Caki2 (cell line): ENCODE measurements at places on chromosomes 6 and 20.

DNA sequence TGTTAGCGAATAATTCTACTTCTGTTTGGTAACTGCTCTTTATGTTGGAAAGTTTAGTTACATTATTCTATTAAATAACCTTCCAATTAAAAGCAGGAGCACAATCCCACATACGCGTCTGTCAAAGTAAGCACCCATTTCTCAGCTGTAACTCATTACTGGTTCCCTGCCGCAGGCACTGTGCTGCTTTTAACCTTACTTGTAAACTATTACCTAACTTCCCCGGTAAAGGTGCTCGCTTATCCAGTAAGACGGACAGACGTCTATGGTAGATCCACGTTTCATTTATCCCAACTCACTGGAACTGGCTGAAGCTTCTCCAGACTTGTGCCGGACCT is 529 bp upstream of the ENPP4 start:
- DNase-seq: no peak

DNA sequence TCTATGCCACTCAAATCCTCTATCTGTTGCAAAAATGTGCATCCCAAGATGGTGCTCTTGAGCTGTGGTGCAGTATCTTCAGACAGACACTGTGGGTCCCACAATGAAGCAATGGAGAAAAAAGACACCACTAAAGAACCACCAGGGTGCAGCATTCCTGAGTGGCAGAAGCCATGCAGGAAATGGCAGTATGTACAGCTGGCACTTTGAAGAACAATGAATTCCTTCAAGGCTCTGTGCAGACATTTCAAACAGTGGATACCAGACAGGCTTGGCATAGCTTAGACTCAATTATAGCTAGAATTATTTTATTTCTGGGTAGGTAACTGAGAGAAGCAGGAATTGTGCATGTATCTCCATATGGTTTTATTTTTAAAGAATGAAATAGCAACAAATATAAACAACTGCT is 24.0 kb upstream of the HDAC2 start:
- DNase-seq: peak; percentile 41

DNA sequence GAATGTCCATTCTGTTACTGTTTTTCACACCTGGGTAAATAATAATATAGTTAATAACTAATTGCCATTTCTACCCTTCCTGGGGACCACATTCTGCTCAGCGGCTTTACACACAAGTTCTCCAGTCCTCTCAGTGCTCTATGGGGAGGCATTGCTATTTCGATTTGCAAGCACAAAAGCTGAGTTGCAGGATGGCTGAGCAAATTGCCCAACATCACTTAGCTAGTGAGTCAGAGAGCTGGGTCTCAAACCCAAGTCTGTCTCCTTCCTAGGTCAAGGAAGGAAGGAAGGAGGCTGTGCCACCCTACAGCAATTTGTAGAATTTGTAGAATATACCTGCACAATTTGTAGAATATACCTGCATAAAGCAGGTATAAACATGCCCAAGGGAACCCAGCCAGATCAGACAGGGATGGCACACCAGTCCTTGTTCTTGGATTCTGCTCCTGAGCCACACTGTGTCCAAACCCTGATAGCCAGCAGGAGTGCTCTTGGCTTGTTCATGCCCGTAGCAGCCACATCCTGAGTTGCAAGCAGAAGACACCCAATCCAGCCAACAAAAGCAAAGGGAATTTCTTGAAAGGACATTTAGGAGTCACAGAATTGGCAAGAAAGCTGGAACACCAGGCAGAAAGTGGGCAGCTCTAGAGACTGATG is 56.9 kb downstream of the LY86 start:
- no peak for DNase-seq

DNA sequence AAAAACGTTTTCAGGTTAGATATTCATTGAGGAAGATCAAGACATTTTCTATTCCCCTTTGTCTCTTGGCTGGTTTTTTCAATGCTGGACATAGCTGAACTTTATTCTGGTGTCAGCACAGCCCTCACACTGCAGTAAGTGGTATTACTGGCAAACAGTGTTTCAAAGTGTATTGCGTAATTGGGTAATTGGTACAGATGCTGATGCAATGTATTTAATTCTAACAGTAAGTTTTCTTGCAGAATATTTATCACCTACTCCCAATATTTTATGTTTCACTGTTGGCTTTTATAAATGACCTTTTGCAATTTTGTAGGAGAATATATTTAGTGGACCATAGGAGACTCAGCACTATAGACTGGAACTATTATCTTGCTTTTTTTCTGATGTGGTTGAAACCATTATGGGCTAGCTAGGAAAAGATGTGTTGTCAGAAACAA is 287.6 kb upstream of the SOX4 start:
- no peak for DNase-seq

DNA sequence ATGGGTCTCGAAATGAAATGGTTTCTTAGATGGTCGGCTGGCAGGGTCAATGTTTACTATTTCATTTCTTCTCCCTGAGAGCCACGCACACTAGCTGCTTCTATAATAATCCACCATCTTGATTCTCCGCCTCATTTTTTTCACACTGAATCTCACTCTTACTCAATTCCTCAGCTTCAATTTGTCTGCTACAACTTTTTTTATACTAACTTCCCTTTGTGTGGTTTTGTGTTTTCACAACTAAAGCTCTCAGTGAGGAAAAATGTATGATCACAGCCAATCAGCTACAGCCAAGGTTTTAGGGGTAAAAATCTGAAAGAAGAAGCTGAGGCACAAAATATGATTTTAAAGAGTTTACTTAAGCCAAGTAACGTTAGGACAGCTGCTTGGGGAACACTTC is 1309.4 kb downstream of the EPHA7 start:
- DNase-seq: no peak

DNA sequence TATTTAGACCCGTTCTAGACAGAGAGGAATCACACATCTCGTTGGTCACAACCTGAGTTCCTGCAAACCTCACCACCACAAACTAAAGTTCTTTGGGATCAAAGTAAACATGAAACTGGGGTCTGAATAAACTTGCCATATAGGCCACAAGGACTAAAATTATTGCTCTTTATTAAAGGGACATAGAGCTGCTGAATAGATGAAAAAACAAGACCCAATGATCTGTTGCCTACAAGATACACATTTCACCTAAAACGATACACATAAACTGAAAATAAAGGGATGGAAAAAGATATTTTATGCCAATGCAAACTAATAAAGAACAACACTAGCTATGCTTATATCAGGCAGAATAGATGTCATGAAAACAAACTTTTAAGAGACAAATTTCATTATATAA is 623.0 kb downstream of the TBC1D32 start:
- DNase-seq: no peak

DNA sequence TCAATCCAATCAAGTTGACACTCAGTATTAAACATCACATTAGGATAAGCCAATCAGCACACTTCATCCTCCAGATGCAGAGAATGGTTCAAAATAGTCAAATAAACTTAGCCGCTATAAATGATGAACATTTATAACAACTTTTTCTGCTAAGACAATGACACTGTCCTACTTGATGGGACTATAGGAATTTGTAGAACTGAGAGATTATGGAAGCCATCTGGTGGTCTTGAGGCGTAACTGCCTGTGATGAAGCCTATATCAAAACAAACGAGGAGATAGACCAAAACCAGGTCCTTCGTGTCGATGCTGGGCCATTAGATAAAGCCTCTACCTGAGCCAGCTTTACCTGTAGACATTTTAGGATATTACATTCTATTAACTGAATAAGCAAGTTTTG is 631.1 kb downstream of the COL12A1 start:
- DNase-seq: peak; percentile 8

GRCh38 chr6:148054219-148054618 is 288.4 kb upstream of the SASH1 start:
- no peak for DNase-seq

- DNase-seq: no peak
These were observed 550.0 kb downstream of the PHF3 start for GRCh38 chr6:64185621-64186020.

DNA sequence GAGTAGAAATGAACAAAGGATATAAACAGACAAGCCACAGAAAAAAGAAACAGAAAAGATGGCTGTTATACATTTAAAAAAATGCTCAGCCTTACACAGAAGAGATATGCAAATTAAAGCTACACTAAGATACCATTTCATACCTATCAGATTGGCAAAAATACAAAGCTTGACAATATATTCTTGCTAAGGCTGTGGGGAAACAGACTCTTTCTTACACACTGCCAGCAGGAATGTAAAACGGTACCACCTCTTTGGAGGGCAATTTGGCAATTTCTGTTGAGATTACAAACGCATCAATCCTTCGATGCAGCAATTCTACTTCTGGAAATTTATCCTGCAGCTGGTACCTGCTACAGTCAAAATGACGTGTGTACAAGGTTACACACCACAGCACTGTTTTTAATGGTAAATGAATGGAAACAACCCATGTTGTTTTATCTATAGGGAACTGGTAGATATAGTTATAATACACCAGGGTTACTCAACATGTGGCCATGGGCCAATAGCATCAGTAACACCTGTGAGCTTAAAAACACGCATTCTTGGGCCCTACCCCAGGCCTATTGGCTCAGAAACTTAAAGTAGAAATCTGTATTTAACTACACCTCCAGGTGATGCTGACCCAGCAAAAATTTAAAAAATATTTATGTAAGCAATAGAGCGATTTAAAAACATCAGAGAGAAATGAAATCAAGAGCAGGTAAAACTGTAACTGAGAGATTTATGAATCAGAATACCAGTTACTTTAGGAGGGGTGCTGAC is 53.3 kb downstream of the TRAM2 start:
- no peak for DNase-seq

DNA sequence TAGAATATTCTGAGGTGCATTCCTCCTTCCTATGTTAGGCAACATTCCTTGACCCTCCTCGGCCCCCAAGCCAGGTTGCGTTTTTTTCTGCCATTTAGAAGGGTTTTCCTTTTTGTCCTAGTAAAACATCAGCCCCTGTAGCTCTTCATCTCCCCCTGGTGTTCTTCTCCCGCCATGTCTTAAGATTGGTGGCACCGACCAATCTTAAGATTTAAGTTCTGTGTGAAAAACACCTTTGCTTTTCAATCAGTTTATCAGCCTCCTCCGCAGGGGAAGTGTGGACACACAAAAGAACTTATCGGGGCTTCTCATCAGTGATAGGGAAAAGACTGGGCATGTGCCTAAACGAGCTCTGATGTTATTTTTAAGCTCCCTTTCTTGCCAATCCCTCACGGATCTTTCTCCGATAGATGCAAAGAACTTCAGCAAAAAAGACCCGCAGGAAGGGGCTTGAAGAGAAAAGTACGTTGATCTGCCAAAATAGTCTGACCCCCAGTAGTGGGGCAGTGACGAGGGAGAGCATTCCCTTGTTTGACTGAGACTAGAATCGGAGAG is 719 bp upstream of the EDN1 start:
- DNase-seq: peak; percentile 75

GRCh38 chr6:15269011-15269410 is 23.1 kb downstream of the JARID2 start:
- no peak for DNase-seq
